ENCODE measurements at places on chromosomes 16 and 17.
A peak's percentile ranks its signal among the peaks of the same experiment; 100 is the strongest.

GRCh38 chr16:53519417-53520091, 16.5 kb upstream of the AKTIP start:
- DNase-seq: no peak

- DNase-seq: no peak
These were observed 405.1 kb downstream of the TOX3 start for GRCh38 chr16:52141871-52142270.

- no peak for DNase-seq
These were observed 48.2 kb downstream of the MRC2 start for GRCh38 chr17:62675701-62676100.

DNA sequence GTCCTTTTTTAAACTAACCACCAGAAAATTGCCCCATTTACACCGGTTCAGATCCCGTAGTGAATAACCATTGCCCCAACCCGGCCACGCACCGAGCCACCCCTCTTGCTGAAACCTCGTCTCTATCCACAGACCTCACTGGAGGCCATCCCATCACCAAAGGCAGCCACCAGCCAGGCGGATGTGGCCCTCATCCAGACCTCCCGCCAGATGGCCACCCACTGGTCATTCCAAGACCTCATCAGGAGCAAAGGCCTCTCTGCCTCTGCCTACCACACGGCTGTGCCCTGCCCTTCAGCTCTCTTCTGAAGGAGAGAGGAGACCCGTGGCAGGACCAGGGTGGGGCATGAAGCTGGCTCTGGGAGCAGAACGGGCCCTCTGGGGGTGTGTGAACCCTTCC, 38.2 kb upstream of the CDH5 start:
- DNase-seq: no peak

DNA sequence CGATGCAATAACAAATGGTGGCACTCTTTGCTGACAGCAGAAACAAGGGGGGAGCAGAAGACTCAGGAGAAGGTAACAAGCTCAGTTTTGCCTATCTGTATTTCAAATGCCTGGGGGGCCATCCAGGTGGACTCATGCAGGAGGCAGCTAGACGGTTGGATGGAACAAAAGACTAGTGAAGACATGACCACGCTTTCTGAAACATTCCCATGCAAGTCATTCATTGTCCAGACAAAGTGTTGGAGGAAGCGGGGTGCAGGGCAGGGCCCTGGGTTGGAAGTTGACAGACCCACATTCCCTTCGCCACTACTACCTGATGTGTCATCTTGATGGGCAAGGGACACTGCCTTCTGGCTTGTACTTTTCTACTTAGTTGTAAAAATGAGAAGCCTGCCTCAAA, 29.8 kb upstream of the CRYBA1 start:
- DNase-seq: no peak

DNA sequence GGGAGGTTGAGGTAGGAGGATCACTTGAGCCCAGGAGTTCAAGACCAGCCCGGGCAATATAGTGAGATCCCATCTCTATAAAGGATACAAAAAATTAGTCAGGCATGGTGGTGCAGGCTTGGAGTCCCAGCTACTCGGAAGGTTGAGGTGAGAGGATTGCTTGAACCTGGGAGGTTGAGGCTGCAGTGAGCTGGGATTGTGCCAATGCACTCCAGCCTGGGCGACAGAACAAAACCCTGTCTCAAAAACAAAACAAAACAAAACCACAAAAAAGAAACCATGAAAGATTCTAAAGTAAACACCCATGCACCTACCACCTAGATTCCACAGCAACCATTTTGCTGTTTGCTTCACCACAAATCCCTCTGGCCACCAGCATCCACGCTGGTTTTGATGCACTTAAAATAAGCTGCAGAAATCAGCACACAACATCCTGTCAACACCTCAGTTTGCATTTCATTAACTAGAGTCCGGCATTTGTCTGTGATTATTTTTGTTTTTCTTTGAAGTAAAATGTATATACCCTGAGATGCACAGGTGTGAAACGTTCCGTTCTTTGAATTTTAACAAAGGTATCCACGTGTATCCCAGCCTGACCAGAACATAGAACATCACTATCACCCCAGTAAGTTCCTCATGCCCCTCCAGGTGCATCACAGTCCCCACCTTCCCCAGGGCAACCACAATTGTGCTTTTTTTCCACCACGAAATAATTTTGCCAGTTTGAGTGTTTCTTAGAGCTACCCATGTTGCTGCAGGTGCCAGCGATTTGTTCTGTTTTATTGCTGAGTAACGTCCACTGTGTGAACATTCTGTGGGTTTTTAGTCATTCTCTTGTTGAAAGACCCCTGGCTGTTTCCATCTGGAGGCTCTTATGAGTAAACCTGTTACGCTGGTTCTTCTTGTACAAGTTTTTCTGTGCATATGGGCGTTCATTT, 191.5 kb downstream of the SEC14L1 start:
- no peak for DNase-seq

DNA sequence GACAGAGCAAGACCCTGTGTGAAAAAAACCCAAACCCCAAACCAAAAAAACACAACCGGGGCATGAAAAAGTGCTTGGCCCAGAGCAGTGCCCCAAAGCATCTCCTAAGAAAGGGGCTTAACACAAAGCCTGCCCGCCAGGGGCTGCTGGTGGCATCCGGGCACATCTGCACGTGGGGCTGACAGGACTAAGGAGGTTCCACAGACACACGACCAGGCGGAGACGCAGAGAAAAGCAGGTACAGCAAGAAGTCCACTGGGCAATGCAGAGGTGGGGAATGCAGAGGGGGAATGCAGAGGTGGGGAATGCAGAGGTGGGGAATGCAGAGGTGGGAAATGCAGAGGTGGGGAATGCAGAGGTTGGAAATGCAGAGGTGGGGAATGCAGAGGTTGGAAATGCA, 109.2 kb downstream of the ZNF778 start:
- no peak for DNase-seq

DNA sequence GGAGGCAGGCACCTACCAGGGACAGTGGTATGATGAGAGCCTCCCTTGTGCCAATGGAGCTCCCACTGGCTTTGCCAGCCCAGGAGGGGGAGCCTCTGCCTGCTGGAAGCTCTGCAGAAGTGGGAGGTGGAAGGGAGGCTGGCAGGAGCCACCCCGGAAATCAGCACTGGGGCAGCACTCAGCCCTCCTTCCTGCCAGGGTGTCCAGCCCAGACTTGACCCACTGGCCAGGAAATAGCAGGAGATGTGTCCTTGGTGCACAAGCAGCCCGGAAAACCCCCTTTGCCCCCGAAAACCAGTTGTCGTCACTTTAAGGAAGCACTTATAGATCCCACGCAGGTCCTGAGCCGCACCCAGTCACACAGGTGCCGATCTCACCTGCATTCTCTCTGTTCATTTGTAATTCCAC, 49.3 kb upstream of the CACNG4 start:
- no peak for DNase-seq

DNA sequence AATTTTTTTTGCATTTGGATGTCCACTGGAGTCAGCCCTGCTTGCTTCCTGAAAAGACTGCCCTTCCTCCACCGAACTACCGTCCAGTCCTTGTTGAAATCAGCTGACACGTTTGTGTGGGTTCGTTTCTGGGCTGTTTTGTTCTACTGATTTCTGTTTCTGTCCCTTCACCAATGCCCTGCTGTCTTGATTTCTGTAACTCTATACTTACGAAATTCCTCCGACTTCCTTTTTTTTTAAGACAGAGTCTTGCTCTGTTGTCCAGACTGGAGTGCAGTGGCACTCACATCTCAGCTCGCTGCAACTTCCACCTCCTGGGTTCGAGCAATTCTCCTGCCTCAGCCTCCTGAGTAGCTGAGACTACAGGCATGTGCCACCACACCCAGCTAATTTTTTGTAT, 8.4 kb upstream of the GAA start:
- no peak for DNase-seq

GRCh38 chr16:87487361-87487924, 5.4 kb downstream of the ZCCHC14 start:
- no peak for DNase-seq

- peak; percentile 45 for DNase-seq
These were observed 84.4 kb upstream of the GSE1 start for GRCh38 chr16:85528528-85529387.

- no peak for DNase-seq
These were observed 241.5 kb upstream of the CNTNAP4 start for GRCh38 chr16:76035689-76036088.

GRCh38 chr17:75854101-75854748, 910 bp downstream of the WBP2 start:
- DNase-seq: no peak

- DNase-seq: no peak
These were observed 708 bp downstream of the DHX33 start for GRCh38 chr17:5468075-5468473.

GRCh38 chr17:2393954-2394749, 6.7 kb downstream of the MNT start:
- no peak for DNase-seq

DNA sequence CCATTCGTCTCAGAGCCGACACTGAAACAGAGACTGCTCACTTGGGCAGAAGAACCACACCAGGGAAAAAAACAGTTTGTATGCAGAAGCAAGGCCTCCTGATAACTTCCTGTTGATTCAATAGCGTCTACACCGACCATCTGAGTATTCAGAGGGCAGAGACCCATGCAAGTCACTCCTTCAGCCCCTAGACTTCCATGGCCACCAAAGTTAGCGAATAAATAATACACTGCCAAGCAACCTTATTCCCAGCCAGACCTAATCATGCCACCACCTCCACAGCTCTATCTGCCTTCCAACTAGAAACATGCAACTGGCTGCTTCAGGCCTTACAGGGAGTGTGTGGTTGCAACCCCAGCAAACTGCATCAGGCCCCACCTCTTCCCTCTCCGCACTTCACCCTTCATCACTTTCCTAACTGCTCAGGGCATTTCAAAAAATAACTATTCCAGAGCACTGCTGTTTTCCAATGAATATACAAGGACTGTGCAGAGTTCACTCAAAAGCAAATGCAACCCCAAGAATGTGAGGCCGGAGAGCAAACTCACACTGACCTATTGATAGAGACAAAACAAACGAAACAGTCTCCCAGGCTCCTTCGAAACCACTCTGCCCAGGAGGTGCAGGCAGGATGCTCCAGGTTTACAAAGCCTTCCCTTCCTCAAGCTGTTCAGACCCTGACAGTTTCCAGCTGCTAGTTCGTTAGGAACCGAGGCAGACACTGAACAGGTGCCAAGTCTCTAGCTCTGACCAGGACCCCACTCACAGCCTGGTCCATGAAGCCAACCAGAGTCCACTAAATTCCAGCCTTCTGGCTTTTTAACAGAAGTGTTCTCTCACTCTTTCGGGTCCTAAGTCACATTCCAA, 3.6 kb downstream of the USP7 start:
- DNase-seq: no peak

GRCh38 chr16:2827374-2827791, 2.7 kb upstream of the ZG16B start:
- no peak for DNase-seq

DNA sequence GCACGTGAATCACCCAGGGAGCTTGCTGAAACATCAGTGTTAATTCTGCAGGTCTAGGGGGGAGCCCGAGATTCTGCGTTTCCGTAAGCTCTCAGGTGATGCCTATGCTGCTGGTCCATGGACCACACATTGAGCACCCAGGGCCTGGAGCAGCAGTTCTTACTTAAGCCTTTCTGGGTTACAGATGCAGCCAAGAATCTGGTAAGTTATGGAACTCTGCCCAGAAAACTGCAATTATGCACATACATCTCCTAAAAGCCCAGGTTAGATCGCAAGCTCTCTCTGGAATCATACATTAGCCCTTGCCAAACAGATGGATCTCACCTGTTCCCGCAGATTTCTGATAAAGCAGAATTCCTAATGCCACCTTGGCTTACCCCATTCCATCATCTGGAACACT, 265.9 kb upstream of the SALL1 start:
- DNase-seq: no peak

DNA sequence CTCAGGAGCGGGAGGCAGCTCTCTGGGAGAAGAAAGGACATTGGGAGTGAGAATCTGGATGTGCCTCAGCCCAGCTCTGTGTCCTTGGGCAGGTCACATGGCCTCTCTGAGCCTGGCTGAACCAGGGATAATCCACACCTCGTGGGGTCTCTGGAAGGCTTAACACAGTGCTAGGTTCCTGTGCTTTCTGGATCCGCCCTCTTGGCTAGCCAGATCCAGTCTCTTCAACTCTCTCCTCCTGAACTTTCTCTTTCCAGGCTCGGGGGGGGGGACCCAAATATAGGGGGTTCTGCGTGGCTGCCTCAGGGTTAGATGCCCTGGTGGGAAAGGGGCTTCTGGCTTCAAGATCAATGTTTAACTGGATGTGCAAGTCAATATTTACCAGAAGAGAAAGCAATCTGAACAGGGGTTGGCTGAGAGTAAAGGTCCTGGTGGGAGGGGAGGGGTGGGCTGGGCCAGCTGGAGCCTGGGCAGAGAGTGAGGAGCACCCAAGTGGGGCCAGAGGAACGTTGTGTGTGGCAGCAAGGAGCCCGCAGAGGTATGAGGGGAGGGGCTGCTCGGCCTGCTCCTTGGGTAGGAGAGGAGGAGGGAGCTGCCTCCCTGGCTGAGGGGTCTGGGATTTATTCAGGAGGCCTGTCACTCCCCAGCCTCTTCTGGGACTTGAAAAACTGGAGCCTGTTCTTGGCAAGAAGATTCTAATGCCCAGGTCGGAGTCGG, at the start of gene SERPINF2:
Gene SERPINF2 (plus strand): TSS at position 501 of the 717 bp plus-strand sequence. CDS start 2,125 bp downstream, outside the sequence.
- no peak for DNase-seq

DNA sequence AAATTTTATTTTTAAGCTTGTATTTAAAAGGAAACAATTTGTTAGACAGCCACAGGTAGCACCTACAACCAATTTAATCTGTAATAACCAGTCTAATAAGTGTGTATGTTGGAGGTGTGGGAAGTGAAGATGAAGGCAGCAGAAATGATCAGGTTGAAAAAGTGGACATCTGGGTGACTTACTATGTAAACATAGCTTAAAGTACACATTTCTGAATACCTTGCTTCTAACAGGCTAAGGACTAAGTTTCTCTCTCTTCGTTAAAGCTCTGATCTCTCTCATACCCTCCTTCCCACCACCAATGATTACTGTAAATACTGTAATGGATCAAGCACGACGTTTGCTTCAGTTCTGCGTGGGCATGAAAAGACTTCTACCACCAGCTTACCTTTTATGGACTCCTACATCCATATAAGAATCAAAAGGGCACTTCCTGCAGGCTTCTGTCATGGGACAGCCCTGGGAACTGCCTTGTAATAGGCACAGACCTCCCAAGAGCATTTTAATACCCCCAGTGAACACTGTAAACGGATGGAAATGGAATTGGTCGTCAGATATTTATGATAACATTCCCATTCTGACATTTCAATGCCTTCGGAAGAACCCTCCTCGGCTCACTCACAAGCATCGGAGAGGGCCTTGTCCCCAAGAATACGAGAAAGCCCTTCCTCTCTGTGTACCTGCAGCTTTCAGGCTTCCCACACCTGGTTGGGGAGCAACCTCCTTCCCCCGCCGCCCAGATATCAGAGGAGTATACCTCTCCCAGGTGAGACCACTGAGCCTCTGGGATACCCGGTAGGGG, 700 bp downstream of the CCDC43 start:
- no peak for DNase-seq

GRCh38 chr17:40993839-40994238, at the start of gene KRTAP3-3:
KRTAP3-3 (minus strand) TSS chr17:40994164; CDS start chr17:40994097, 67 bp downstream.
- no peak for DNase-seq
